ENCODE measurements at places on chromosomes 3 and 15.

- peak; percentile 43 for DNase-seq
Measured at GRCh38 chr3:32569540-32570420, 878 bp downstream of the DYNC1LI1 start.

DNA sequence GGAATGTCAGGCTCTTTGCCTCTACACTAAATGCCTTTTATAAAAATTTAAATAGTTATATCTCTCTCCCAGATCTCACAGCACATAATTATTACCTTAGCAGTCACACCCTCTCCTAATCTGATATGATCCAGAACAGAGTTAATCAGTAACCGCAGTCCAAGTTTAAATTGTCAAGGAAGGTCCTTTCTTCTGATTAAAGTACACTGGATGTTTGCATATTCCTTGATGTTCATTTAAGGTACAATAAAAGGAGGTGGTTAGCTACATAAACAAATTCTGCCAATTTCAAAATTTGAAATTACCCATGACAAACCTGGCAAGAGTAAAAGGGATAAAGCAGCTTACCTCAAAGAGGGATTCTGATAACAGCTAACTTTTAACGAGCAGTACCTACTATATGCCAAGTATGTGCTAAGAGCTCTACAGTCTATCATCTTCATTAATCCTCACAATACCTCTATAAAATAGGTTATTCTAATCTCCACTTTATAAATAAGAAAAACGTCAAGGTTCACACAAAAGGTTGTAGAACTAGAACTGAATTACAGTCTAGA lies 4.3 kb downstream of the GOLIM4 start:
- no peak for DNase-seq

DNA sequence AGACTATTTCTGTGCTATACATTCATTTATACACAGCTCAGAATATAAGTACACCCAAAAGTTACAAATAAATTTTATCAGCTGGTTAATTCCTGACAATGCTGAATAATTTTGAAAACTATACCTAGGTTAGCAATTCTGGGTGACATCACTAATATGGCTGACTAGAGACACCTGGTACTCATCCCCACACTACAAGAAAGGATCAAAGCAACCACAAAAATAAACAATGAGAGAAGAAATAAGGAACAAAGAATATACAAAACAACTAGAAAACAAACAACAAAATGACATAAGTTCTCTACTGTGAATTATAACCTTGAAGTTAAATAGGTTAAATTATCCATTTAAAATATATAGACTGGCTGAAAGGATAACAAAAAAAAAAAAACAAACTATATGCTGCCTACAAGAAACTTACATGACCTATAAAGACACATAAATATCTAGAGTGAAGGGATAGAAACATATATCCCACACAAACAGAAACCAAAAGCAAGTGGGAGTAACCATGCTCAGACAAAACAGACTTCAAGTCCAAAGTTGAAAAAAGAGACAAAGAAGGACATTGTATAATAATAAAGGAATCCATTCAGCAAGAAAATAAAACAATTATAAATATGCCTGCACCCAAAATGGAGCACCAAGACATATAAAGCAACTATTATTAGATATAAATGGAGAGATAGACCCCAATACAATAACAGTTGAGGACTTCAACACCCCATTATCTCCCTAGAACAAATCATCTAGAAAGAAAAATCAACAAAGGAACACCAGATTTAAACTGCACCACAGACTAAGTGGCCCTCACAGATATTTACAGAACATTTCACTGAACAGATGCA lies 57.8 kb downstream of the IMPG2 start:
- DNase-seq: no peak

DNA sequence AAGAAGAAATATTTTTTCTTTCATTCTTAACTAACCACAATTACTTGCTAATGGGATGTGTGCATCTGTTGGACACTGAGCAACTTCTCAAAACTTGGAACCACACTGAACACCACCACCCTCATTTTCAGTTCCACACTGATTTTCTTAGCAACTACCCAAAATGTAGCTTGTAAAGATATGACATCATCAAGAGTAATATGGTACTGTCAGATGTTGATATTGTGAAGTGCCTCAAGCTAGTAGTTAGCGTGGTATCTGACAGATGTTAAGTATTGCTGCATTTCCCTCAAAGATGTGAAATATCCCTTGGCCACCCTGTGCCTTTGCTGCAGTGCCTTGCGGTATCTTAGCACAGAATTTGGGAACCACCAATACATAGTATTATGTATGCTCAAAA lies 9.3 kb downstream of the RFTN1 start:
- no peak for DNase-seq

DNA sequence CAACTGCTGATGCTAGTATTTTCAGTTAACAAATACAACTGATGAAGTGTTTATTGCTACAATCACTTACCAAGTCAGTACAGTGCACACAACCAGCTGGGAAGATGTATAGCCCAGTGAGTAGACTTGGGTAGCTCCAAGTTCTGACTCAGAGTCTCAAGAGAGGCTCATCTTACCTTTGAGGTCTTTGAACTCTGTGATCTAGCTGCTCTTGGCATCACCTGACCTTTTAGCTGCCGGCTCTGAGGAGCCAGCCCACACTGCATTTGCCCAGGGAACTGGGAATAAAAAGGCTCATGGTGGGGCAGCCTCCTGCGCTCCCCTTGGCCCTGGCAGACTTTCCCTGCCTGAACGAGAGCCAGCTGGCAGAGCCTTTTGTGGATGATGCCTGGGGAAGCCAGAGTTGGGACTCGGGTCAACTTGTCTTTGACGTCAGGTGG lies 82.6 kb downstream of the CEMIP start:
- DNase-seq: no peak

DNA sequence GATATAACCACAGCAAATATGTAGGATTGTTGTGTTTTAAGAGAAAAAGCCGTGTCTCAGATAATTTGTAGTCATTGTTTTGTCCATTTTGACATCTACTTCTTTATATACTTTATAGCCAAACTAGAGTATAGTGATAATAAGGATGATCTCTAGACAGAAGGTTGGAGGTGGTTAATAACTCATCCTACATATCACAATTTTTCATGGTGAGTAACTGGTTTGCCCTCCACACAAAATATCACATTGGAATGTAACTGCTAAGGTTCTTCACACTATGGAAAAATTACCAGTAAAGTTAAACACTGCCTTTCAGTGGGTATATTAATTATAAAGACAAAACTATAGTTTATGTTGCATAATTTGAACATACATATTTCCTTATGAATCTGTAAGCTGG lies 380.7 kb downstream of the LPP start:
- DNase-seq: no peak

- no peak for DNase-seq
Measured at GRCh38 chr3:23659274-23659673, 146.5 kb upstream of the UBE2E1 start.

DNA sequence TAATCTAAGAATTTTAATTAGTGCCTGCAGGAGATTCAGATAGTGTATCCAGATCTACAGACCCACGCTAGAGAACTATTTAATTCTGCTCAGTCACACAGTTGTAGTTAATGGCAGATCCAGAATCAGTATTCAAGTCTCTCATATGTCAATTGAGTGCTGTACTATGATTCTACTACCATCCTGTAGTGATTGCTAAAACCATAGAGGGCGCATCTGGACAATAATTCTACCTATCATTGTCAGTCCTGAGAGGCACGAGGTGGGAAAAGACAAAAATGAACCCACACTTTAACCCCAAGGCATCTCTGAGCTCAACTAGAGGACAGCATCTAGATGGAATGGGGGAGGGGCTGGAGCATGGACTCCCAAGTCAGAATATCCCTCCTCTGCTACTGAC lies 22.7 kb downstream of the DHX36 start:
- DNase-seq: no peak

DNA sequence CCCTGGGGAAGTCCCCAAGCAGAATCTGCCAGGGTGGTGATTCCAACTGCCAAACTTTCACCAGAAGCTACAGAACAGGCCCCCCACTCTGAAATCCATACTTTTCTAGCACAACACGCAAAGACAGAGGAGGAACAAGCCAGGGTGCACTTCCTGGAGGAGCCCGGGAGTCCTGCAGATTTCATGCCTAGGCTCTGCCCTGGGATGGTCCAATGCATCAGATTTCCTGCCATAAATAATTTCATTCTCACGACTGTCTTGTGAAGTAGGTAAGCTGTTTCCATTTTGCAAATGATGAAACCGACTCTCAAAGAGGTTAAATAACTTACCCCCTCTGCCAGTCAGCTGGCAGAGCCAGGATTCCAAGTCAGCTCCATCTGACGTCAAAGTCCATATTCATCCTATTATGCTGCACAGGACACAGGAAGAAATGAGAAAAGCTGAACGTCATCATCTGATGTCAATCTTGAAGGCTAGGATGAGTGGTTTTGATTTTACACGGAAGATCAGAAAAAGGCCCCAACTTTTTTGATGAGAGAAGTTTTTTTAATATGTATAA lies 134.8 kb upstream of the IGF1R start:
- no peak for DNase-seq

DNA sequence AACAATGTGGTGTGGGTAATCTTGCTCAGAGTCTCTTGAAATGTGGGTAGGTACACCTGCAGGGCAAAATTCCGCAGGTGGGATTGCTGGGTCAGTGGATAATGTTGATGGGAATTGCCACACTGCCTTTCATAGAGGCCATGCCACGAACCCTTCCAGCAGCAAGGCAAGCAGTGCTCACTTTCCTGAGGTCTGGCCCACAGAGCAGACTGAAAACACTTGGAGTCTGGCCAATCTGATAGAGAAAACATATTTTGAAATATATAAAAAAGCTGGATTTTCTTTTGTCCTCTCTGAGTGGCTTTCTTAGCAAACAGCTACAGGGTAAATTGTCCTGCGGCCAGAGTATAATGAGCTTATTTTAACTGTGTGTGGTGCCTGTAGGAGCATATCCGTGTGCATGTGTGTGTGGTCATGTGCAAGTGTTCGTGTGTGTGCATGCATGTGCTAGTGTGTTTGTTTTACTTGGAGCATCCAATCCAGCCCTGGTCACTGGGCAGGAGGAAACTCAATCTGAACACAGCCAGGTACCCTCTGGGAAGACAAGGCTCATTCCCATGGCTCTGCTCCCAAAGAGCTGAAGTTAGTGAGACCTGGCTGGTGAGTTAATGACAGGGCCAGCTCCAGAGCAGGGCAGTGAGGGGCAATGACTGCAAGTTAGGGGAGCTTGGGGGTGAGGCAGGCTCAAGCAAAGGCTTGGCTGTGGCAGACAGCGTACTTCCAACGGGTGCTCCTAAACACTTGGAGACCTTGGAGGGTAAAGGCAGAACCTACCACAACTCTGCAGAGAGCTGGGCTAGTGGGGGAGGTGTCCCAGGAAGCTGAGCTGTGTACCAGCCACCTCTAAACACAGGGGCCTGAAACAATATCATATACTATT lies 91.3 kb downstream of the PLXNA1 start:
- DNase-seq: no peak

DNA sequence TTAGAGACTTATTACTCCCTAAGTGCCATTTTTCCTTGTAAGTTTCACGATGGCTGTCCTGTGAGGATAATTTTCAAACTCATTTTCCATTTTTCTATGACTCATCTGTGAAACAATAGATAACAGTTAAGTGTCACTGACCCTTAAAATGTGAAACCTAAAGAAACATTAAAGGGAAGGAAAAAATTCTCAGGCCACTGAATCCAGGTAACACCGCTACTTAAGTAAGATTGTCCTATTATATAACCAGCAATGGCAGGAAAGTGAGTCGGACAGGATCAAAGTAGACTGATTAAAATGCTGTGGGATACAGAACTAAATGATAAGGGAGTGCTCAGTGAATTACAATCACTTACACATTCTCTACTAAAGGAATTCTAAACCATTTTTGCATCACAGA lies 12.4 kb downstream of the PLD1 start:
- DNase-seq: no peak

DNA sequence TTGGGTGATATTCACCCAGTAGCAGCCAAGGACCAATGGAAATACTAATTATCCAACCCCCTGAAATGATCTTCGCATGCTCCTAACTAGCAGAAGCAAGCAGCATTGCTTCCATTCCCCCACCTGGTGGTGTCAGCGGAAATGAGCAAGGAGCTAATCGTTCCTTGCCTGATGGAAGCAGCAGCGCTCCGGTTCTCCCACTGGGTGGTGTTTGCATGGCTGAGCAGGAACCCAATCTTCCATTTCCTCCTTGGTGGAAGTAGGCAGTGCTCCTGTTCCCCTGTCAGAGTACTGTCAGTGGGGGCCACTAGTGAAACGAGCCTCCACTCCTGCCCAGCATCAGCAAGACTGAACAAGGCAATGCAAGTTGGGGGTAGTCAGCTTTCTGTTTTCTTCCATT lies 311.5 kb downstream of the CACNA2D3 start:
- DNase-seq: no peak

DNA sequence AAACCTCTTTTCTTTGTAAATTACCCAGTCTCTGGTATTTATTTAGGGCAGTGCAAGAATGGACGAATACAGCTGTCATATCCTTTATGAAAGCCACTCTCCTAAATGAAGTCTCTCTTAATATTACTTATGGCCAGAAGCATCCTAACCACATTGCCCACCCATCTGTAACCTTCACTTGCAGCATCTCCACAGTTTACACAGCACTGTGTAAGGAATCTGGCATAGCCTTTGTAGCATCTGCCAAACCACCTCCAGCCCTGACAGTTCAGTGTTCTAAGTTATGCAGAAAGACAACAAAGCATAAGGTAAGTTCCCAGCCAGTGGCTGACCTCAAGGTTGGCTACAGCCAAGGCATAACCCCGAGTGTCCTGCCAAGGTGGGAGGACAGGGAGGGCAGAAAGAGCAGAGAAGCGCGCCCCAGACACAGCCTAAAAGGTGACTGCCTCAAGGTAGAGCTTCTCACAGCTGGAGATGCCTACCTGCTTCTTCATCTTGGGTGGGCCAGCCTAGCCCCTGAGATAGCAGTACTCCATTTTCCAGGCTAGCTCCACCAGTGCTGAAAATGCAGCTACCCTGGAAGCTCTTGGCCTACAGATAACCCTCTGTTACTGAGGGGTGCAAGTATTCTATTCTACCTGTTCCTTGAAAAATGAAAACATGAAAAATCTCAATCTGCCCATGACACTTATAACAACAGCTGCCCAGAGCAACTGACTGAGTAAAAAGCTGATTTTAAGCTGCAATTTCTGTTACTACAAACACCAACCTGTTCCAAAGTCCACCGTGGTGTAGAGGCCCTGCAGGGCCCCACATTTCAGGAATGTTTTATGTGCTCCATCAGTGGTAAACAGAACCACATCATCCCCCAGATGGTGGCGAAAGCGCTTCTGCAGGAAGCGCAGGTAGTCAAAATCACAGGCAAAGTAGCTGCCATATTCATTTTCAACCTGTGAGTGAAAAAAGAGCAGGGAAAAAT lies 39.3 kb downstream of the GLB1 start:
- no peak for DNase-seq

DNA sequence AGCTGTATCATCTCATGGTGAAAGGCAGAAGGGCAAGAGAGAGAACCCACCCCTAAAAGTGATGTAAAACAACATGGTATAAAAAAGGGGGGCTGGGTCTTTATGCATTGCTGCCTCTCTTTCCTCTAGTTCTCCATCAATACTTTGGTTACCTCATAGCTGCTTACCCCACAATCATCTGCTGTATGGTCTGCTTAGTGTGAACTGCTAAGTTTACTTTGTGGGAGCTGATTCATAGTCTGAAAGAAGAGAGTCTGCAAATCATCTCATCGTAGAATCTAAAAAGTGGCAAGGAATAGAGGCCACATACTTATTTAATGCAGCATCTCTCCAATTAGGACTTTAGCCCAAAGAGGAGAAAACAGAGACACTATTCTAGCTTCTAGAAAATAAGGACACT lies 546.8 kb downstream of the GBE1 start:
- no peak for DNase-seq

- DNase-seq: no peak
Measured at GRCh38 chr3:128155616-128156360, 2.5 kb downstream of the EEFSEC start.

GRCh38 chr15:48090666-48091065 lies 30.1 kb upstream of the SLC24A5 start:
- DNase-seq: no peak
